Stimulated activated CD8-positive, alpha-beta memory T cell treated with anti-CD3 and anti-CD28 coated beads, Interleukin-4, amount 100 ng/mL, for 4 hours (primary cell): ENCODE measurements at places on chromosomes 2 and 18.

GRCh38 chr18:9260388-9261380 is 73.9 kb upstream of the TWSG1 start:
- DNase-seq, result no peak

GRCh38 chr2:152352616-152353015 is 17.6 kb downstream of the FMNL2 start:
- DNase-seq, result no peak

DNA sequence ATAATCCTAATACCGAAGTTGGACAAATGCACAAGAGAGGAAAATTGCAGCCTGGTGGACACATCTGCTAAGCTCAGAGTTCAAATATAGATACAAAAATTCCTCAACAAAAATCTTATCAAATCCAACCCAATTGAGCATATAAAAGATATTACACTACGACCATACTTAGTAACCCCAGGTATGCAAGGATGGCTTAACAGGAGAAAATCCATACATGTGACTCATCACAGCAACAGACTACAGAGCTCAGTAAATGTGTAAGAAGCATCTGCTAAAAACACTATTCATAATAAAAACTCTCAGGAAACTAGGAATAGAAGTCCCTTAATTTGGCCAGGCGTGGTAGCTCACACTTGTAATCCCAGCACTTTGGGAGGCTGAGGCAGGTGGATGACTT is 28.3 kb downstream of the HS6ST1 start:
- no peak for DNase-seq

DNA sequence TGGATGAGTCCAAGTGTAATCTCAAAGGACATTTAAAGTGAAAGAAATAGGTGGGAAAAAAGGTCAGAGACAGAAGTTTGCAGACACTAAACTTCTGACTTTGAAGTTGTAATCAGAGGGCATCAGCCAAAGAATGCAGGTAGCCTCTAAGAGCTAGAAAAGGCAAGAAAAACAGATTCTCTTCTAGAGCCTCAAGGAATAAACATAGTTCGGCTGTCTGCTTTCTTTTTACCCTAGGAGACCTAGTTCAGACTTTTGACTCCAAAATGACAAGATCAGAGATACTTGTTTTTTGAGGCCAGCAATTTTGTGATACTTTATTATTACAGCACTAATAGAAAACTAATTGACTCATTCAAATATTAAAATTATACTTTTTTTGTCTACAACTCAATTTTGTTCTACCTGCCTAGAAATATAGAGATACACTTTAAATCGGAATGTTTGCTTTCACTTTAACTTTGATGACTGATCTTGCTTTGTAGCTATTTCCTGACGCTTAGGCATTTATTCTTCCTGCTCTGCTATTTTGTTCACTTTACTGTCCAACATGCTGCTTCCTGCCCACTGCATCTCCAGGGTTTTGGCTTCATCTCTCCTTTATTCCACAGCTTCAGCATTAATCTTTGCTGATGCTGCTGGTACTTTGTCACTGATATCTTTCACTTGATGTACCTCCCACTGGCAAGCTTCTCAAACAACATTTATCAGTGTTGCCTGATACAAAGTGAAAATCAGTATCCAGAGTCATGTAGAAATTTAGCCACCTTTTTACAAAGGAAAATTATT is 272.5 kb downstream of the DSEL start:
- no peak for DNase-seq

GRCh38 chr2:212975333-212975732 is 176.1 kb downstream of the IKZF2 start:
- DNase-seq, result no peak

- DNase-seq, result no peak
These were observed 681.3 kb downstream of the CPS1 start for GRCh38 chr2:211237586-211238275.

DNA sequence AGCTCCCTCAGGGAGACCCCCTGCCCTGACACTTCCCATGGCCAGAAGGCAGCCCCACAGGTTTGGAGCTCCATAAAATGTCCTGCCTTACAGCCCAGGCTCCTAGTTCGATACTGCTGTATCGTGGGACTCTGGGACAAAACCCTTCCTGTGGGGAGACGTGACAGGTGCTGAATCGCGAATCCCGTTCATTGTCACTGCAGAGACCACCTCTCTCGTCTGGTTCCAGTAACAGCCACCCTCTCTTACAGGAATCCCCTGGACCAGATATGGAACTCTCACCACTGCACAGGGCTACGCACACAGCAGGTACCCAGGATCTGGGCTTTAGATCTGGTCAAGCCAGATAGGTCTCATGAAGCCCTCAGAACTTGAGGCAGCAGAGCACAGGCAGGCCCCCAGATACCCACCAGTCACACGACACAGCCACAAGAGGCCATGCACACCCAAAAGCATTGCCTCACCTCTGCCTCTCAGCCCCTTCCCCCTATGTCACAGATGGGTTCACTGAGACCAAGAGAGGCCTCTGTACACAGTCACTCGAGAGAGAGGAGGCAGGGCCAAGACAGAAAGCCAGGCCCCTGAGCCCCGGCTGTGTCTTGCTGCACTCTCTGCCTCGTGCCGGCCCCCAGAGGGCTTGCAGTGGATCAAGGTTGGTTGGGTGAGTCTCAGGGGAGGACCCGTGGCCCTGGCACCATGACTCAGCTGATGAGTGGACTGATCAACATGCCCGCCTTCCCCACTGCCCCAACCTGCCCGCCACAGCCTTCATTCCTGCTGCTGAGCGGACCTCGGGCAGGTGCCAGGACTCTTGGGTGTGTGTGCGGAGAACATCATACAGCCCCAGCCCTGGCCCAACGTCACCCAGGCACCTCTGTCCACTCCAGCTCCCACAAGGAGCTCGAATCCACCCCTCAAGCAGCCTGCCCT is 7.6 kb downstream of the SDC1 start:
- DNase-seq, result no peak

DNA sequence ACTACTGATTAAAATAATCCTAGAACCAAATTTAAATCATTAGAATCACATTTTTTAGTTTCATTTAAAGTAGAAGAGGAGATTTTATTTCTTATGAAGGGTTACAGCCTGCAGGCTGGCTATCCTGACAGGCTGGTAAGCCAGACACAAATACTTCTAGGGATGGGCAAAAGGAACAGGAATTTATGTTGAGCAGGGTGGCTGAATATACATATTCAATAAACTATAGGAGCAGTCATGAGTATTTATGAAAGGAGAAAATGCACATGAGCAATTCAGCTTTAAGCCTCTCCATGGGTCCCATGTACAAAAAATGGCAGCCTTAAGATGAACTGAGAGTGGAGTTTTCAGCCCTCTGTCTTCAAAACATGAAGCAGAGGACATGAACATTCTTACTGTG is 182.4 kb downstream of the CTNNA2 start:
- DNase-seq, result no peak

DNA sequence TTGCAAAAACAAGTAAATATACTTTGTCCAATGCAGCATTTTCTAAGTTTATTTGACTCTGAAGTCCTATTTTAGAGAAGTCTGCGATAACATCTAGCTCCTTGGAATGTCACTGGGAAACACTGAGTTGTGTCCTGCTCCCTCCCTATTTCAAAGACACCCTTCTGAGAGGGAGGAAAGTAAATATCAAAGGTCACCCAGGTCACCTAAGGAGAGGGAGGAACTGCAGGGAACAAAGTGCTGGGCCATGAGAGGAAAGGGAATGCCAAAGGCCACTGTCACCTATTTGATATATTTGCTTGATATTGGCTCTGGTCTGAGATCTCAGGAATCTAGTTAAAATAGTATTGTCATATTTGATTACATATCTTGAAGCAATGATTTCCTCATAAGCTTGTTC is 201.3 kb downstream of the GCA start:
- no peak for DNase-seq

DNA sequence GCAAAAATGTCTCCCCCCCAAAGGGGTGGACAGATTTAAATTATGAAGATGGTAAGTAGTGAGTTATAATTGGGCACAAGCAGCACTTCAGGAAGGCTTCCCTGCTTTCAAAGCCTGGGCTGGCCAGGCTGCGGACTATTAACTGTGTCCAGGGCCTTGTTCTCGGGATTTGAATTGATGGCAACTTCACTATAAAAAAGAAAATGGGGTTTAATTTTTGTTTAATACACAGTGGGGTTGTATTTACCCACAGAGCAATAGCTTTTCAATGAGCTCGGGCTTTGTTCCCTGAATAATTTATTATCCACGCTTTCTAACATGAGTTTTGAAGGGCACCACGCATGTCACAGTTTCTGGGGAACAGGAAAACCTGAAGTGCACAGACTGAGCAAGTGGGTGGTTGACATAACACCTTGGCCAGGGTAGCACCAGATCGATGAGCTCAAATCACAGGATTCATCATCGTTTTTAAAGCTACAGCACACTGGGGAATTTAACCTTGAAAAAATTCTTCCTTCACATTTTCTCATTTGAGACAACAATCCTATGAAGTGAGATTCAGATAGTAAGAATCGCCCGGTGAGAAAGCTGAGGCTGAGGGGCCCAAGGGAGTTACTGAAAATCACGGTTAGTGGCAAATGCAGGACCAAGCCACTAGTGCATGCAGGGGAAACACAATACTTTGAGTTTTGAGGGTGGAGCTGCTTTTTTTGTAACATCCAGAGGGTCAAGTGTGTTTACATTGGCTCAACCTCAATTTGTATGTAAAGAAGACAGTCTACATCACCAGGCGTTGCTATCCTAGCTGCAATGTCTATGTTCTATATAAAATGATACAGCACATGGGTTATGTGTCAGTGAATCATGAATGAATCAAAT is 28.9 kb upstream of the LMAN1 start:
- DNase-seq, result no peak

- DNase-seq, result no peak
These were observed 297.8 kb upstream of the SESTD1 start for GRCh38 chr2:179562330-179562885.

- no peak for DNase-seq
These were observed 35.4 kb downstream of the NPC1 start for GRCh38 chr18:23550898-23551297.

GRCh38 chr2:54545702-54546450 is 89.7 kb downstream of the SPTBN1 start:
- DNase-seq, result no peak

DNA sequence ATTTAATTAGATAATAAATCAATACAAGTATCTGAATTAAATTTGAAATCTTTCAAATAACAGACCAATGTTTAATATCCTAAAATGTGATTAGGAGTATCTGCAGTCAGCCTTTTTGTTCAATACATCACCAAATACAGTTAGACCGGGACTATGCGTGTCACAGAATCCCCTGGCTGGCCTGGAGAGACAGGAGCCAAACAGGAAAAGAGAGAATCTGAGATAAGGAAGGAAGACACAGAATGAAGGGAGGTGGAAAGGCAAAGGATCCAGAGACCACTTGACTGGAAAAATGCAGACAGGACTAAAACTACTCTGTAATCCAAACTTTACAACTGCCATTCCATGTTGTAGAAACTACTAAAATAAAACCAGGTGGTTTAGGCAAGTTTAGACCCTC is 66.3 kb downstream of the SIGLEC15 start:
- DNase-seq, result no peak

GRCh38 chr2:45119038-45119437 is 109.8 kb upstream of the SIX2 start:
- no peak for DNase-seq

DNA sequence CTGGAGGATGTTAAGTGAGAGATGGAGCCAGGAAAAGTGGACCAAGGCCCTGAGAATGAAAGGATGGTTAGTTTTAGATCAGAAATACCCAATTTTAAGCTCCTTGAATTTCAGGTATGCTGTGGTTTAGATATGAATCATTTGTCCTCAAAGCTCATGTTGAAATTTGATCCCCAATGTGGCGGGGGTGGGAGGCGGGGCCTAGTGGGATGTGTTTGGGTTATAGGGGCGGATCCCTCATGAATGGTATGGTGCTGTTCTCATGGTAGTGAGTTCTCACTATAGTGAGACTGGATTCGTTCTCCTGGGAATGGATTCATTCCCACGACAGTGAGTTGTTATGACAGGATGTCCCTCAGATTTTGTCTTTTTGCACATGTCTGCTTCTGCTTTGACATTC is 11.4 kb downstream of the MYO5B start:
- DNase-seq, result no peak

- DNase-seq, result no peak
These were observed 233.8 kb upstream of the PIK3C3 start for GRCh38 chr18:41721103-41721790.

DNA sequence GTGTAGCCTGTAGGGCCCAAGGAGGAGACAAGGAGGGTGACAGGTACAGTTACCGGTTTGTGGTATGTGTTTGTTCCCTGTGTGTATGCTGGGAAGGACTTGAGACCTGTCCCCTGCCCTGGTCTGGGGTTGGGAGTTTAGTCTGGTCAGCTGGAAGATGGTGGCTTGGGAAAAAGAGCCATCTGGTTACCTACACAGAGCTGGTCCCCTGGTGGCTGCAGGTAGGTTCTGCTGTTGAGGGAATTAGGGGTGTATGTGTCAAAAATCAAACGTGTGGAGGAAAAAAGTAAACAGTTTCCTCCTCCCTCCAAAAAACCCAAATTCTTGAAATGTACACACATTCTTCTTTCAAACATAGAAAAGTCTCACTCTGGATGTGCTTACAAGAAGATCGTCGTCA is 24.3 kb downstream of the PTMA start:
- DNase-seq, result no peak

GRCh38 chr2:207565736-207566500 is 36.2 kb downstream of the CREB1 start:
- DNase-seq, result no peak

GRCh38 chr2:215904101-215904500 is 109.2 kb downstream of the MREG start:
- DNase-seq, result no peak

GRCh38 chr2:215692387-215693079 is 256.7 kb upstream of the FN1 start:
- no peak for DNase-seq

DNA sequence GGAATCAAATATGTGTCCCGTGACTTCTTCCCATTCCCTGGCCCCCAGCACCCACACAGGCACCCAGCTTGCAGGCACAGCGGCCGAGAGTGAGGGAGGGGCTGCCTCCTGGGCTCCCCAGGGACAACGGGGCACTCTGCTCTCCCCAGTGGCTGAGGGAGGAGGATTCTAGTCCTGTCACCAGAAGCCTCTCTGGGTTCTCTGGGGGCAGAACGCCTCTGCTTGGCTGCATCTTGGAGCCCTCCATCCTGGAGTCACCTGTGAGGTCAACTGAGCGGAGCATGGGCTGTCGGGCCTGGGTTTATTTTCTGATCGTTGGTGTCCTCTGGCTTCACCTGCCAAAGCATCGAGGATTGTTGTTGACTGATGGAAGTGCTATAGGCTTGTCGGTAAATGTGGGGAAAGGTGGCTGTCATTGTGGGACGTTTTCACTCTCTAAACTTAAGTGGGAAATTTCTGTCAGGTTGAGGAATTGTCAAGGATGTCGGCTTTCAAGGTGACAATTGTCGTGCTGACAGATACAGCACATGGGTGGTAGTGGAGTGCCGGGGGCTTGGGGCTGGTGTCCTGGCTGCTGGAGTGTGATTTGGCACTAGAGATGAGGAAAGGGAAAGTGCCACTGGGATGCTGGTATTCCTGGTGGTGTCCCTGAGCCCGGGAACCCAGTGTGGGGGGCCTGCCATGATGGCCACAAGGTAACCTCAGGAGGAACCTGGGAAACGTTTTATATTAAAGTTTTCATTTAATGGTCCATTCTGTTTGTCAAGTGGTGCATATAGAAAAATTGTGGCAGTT is 13.6 kb downstream of the SH3RF3 start:
- DNase-seq, result no peak

GRCh38 chr18:60568220-60568619 is 195.6 kb upstream of the MC4R start:
- DNase-seq, result no peak

- DNase-seq, result no peak
These were observed 87.6 kb upstream of the NFU1 start for GRCh38 chr2:69524799-69525198.
